Left ventricle myocardium inferior (tissue), 1 donor: ENCODE measurements at places on chromosomes 7 and 10.

DNA sequence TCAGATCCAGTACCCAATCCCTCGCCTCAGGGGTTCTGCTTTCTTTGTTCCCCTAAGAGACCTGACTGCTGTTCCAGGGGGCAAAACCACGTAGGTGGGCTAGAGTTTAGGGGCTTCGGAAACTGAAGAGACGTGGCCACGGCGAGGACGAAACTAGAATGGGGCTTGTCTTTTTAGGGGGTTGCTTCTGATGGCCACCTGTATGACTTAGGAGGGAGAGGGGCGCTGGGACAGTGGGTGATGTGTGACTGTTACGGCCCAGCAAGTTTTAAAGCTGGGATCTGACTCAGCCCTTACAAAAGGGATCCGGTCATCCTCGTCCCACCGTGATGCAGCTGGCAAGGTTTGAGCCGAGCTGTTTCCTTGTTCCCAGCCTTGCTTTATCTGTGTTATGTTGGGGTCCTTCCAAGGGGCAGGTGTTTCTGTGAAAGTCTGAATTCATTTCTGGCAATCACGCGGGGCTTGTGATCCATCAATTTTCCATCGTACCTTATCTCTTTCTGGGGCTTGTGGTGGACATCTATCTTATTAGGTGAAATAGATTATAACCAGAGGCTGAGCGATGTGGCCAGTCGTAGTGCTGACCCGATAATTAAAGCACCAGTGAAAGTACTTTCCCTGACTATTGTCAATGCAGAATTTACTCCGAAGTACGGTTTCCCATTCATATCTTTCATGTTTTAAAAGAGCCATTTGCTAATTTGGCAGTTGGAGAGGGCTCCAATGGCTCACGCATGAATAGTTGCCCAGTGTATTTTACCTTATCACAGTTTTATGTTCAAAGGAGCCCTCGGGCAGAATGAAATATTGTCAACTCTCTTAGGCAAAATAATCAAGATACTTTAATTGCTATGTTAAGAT is 830 bp downstream of the MET start:
- peak; percentile 15 for DNase-seq

- no peak for DNase-seq
Observed at GRCh38 chr7:7276161-7276560, 93.8 kb downstream of the C1GALT1 start.

DNA sequence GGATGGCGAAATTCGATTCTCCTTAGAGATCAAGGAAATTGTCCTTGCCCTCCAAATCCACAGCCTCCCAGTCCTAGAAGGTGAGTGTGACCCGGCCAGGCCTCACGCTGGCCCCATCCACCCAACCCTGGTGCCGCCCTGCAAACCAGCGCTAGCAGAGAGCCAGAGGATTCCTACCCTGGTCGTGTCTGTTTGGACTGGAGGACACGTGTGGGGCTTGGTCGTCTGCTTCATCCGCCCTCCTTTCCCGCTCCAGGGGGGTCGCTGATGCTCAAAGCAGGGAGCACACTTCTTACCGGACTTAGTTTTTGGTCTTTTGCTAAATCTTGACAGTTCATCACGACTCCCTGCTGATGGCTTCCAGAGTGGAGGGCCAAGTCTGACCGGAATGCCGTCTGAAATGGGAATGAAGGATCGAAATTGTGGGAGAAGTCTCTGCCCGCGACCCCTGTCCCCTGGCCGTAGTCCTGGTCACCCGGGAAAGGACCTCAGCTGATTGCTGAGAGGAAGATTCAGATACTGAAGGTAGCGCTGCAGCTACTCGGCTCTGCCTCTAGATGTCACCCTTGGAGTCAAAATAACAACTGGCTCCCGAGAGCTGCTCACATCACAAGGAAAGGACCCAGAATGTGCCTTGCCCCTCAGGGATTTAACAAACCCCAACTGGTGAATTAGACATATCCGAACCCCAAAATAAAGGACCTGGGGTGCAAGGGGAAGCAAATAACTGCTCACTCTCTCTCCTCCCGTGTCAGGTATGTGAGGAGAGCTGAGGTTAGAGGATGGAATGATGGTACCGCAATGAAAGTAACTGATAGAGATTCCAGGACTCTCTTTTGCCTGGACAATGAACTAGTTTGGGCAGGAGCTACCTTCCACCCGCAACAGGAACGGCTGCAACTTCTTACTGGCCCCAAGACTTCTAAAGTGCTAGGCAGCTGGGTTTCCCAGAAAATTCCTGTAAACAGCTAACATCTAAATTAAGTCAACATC is 23.5 kb upstream of the ORC5 start:
- DNase-seq = no peak

GRCh38 chr7:134371536-134371935 is 54.8 kb upstream of the SLC35B4 start:
- no peak for DNase-seq

- DNase-seq = no peak
Observed at GRCh38 chr10:29658984-29659965, 24.5 kb upstream of the SVIL start.

DNA sequence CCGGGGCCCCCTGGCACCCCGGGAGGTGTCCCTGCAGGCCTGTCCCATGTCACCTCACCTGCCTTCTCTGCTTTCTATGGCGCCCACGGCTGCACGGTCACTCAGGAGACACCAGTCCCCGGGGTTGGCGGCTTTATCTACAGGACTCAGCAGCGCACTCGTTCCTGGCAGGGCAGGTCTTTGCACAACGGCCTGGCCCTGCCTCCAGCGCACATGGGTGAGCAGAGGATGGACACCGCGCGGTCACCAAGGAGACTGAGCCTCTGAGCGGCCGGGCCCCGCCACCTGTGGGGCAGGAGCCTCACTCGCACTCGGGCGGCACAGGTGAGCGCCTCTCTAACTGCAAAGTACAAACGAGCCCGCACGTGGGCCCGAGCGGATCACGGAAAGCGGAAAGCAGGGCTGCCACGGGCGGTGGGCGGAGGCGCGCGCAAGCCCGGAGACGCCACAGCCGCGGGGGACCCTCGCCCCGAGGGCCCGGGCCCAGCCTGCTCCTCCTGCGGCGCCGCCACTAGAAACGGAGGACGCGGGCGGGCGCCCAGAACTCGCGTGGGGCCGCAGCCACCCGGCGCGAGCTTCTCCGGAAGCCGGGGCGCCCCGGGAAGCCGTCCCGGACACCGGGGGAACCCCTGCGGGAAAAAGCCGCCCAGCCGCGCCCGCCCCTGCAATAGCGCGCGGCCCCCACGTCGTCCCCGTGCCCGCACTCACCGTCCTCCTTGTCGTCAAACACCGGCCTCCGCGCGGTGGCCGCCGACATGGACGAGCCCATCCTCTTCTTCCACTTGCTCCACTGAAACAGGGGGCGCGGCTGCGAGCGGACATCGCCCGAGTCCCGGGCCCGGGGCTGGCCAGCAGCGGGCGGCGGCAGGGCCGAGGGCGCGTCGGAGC is 642 bp downstream of the STK32C start:
- DNase-seq = peak; percentile 33

DNA sequence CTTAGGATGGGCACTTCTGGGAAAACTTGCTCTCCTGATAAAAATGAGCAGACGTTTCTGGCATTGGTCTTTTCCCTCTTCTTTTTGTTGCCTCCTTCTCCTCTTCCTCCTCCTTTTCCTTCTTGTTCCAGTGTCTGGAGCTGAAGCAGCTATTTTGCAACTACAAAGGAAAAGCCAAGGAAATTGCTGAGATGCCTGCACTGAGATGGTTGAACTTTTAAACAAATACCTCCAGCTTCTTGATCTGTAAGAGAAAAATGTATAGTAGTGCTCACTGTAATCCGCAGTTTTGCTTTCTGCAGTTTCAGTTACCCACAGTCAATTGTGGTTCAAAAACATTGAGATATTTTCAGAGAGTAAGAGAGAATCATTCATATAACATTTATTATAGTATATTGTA is 7.5 kb upstream of the SND1 start:
- DNase-seq = no peak

DNA sequence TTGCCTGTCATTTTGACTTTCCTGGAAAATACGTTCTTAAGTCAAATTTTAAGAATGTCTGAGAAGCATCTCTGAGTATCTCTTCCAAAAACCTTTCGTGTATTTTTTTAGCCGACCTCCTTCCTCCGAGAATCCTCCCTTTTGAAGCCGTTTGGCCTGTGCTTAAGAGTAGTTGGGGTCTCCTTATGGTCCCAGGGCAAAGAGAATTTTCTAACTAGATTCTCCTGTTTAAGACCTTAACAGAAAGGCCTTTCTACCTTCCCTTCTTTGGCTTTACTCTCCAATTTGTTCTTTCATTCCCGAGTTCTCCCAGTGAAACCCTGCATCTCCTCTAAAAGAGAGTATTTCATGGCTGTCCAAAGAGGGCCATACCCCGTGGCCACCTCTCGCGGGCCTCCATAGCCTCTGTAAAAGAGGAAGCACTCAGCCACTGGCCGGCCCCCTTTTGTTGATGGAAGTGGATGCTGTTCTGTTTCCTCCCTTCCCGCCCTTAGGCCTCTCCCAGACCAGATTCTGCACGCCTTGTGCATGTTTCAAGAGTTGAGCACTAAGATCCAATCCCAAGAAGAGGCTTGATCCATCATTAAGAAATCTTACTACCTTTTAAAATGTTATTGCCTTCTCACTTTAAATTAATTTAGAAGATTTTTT is 6.6 kb upstream of the FEZF1 start:
- DNase-seq = no peak
